ENCODE measurements at places on chromosomes 1 and 21. TPM values are rescaled to one million over a fixed set of nuclear protein-coding genes. Genes with fewer than 3 reads are reported as not detected.

CDCA8 gene
- total RNA-seq = 2.2 TPM

TFF2 gene
- total RNA-seq = not detected

RAB3B gene
- total RNA-seq = 2.0 TPM

MYOG gene
- total RNA-seq = not detected

ZYG11A gene
- total RNA-seq = 0.74 TPM

DENND2C gene
- 25.5 TPM for total RNA-seq

CLCNKB gene
- total RNA-seq = not detected

LAX1 gene
- total RNA-seq = 0.49 TPM

ZFP69B gene
- total RNA-seq = 1.2 TPM

ITGB2 gene
- 35.1 TPM for total RNA-seq

PDE4B gene
- 29.0 TPM for total RNA-seq

FCAMR gene
- not detected for total RNA-seq

SCCPDH gene
- total RNA-seq = 18.2 TPM

AMY1B gene
- total RNA-seq = not detected

CRB1 gene
- total RNA-seq = not detected

CAMK1G gene
- total RNA-seq = not detected

TEKT2 gene
- not detected for total RNA-seq

TSPAN2 gene
- total RNA-seq = 10.6 TPM

HPCAL4 gene
- 0.49 TPM for total RNA-seq

NECTIN4 gene
- 42.7 TPM for total RNA-seq

MNDA gene
- 3.2 TPM for total RNA-seq

ZNF670 gene
- total RNA-seq = 2.7 TPM

MEGF6 gene
- total RNA-seq = 37.6 TPM

TAGLN2 gene
- total RNA-seq = 290 TPM

OSCP1 gene
- 5.2 TPM for total RNA-seq

IFI6 gene
- total RNA-seq = 28.2 TPM

FMOD gene
- 80.3 TPM for total RNA-seq

DMRTA2 gene
- total RNA-seq = not detected

MROH9 gene
- total RNA-seq = not detected

SOAT1 gene
- total RNA-seq = 10.3 TPM

Data from vagina (tissue), 2 donors.